ENCODE measurements at places on chromosomes 16 and 17. TPM values are rescaled to one million over a fixed set of nuclear protein-coding genes. Genes with fewer than 3 reads are reported as not detected.

Gene TEX19
- not detected for total RNA-seq

Gene OR1F1
- not detected for total RNA-seq

Gene LRRC59
- 123 TPM for total RNA-seq

Gene TBC1D3G
- not detected for total RNA-seq

Gene PRSS27
- total RNA-seq = 1.3 TPM
